NCI-H1930 (cell line): ENCODE measurements at places on chromosomes 5 and 9.

- DNase-seq = no peak
These were observed 1019.5 kb upstream of the SEMA6A start for GRCh38 chr5:117594166-117594565.

DNA sequence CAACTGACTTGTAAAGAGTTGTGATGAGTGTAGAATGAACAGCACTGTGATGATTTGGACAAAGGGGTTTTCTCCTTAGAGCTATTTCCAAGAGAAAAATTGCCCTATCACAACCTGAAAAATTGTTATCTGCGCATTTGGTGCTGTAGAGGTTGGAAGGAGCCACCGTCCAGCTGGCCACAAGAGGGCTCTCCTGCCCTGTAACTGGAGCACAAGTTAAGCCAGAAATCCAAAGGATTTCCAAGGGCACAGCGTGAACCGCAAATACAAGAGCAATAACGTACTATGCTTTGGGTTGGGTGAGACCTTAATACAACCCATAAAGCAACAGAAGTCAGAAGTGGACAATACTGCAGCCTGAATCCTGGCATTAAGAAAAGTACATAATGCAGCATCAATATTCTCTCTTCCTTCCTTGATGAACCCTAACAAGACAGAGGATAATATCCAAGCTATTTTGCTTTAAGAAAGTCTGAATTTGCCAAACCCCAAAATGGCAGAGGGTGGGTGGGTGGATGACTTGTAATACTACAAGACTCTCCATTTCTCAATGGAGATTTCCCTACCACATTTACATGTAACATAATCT lies 56.8 kb upstream of the SMIM32 start:
- peak; percentile 35 for DNase-seq

- no peak for DNase-seq
These were observed 112.3 kb downstream of the VCAN start for GRCh38 chr5:83583859-83584258.

DNA sequence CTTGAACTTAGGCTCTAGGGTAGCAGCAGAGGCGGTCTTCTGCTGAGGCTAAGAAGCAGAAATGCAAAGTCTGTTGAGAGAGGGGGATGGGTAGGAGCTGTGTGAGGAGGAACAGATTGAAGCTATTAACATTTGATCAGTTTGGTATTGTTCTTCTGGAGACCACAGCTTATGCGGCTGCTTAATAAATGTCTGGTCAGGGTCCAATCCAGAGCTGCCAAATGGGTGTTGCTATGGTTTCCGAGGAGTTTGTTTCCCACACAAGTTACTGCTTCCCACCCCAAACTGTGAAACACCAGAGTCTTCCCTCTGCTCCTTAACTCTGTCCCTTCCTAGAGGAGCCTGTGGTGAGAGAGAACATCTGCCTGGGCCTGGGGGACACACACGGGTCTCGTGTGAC lies 142.2 kb upstream of the KLF4 start:
- DNase-seq = no peak

GRCh38 chr5:55407059-55407684 lies 99.4 kb downstream of the MTREX start:
- DNase-seq = no peak

DNA sequence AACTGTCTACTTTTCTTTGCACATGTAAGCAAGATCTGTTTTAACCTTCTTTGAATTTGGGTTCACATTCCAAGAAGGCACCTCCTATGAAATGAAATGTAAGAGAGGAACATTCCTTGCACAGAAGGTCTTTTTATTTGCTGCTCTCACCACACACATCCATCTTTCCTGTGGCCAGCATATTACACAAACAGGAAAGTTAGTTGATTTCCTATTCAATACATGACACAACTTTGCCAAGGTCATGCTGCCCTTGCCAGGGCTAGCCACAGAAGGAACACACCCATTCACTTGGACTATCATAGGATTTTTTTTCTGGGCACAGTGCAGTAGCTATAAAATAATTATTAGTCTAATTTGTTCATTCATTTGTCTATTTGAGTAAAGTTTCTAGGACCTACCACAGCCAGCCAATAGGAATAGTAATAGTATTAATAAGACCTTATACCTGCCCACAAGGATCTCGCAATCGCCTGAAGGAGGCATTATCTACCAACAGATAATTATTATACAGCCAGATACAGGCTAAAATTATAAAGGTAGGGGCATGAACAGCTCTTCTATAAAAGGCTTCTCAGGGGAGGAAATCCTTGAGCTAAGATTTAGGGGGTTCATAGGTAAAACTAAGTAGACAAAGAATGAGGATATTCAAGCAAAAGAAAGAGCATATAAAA lies 78.1 kb upstream of the NREP start:
- no peak for DNase-seq

- DNase-seq = no peak
These were observed 5.0 kb downstream of the PBX3 start for GRCh38 chr9:125752070-125752628.

- DNase-seq = no peak
These were observed 74.2 kb downstream of the PTPN3 start for GRCh38 chr9:109423877-109424276.

DNA sequence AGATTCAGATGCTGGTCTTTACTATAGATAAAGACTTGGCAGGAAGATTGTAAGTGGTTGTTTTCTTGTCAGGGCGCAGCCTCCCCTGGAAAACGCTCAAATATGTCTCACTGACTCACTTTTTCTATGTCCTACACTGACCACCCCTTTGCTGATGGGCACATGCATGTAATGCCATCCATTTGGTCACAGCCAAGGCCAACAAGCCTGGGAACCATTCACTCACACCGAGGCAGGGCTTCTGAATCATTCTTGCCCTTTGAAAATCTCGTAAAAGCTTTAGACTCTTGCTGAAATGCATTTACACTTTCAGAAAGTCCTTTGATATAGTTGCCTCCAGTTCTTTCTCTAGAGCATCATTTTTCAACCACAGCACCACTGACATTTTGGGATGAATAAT lies 249.4 kb downstream of the ACTL7B start:
- DNase-seq = no peak

DNA sequence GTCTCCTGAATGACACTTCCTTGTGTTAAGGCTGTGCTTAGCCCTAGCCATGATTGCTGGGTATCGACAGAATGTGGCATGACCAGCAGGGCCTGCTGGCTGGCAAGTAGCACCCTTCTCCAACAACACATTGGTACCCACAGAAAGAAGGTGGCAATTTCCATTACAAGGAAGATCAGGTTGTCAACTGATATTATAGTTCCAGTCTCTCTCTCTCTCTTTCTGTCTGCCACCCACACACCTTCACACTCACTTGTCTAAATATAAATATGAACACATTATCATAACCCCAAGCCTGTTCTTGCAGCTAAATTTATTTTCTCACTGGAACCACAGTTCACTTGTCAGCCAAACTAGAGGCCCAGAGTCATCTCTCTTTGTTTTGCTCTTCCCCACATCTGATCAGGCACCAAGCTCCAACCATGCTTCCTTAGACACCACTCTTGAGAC lies 408.1 kb upstream of the PIK3R1 start:
- DNase-seq = no peak

DNA sequence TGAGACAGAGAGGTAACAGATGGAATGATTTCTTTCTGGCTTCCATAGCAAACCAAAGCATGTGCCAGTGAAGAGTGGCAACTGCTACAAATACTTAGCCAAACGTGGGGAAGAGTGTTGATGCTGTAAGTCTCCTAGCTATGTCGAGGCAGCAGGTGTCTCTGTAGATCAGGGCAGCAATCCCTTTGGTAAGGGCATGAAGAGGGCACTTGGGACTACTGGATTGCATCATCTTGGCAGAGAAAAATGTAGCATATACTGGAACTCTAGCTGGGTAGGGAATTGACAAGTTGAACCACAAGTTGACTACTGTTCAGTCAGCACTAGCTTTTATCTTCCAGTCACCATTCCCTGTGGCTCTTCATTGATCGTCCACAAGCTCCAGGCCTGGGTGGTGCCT lies 75.8 kb downstream of the GHR start:
- no peak for DNase-seq

- no peak for DNase-seq
These were observed at the start of gene FCN1 for GRCh38 chr9:134917431-134918373. TSS of gene FCN1 (minus strand) at chr9:134917912. CDS start at chr9:134917871, 41 bp downstream.

DNA sequence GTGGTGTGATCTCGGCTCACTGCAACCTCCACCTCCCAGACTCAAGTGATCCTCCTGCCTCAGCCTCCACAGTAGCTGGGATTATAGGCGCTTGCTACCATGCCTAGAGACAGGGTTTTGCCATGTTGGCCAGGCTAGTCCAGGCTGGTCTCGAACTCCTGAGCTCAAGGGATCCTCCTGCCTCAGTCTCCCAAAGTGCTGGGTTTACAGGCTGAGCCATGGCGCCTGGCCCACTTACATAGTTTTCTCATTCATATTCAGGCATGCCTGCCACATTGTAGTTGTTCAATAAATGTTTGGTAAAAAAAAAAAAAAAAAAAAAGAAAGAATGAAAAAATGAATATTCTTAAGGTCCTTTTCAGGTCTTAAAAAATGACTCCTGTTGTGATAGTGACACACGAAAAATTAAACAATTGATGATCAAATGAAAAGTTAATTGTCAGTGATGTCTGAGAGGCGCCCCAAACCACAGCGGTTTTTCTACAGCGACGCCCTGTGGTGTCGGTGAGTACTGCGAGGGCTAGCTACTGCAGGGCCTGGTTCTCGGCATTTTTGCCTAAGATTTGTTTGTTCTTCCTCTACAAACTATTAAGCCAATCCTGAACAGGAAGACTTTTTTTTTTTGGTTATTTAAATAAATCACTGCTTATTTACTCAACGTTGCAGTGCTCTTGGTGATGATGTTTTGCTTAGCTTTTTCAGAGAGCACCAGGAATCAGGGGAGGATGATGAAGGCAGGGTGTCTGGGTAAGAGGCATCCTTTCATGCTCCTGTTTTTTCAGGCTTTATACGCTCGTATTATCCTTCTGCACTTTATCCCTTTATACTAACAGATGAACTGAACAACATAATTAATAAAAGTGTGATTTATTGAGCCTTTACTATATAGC lies 67.0 kb upstream of the DPYSL3 start:
- DNase-seq = no peak

- DNase-seq = no peak
These were observed 809 bp downstream of the TNIP1 start for GRCh38 chr5:151079838-151080612.

DNA sequence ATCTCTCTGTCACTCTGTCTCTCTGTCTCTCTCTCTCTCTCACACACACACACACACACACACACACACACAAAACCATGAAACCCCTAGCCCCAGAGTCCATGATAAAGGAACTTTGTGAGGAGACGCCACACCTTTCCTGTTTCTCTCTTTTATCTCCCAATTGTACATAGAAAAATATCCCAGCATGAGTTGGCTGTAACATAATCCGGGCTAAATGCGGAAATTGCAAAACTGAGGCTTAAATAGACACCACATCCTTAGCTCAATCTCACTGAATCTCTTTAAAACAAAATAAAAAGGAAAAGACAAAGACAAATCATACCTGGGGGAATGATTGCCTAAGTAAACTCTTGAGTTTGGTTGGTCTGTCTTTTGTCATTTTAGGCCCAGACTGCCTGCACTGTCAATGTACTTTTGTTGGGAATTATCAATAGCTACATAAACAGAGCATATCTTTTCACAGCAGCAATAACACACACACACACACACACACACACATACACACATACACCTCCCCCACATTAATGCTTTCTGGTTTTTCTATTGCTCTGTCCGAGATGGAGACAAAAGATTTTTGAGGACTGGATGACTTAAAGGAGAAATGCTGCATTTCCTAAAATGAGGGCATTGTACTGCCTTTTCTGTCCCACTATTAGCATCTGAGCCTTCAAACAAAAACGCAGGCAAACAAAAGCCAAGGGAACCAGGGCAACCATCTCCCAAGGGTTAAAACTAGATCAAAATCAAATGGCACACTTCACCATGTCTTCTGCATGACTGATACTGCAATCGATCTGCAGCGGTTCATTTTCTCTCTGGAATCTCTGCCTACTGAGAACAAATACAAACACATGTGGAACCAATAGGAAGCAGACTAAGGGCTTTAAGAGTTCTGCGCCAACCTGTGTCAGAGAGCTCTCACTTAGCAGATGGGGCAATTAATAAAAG lies 321.5 kb downstream of the NFIB start:
- DNase-seq = peak; percentile 74

GRCh38 chr9:121685146-121685794 lies 33.8 kb downstream of the DAB2IP start:
- DNase-seq = no peak

GRCh38 chr9:3343671-3344070 lies 182.1 kb downstream of the RFX3 start:
- DNase-seq = no peak

DNA sequence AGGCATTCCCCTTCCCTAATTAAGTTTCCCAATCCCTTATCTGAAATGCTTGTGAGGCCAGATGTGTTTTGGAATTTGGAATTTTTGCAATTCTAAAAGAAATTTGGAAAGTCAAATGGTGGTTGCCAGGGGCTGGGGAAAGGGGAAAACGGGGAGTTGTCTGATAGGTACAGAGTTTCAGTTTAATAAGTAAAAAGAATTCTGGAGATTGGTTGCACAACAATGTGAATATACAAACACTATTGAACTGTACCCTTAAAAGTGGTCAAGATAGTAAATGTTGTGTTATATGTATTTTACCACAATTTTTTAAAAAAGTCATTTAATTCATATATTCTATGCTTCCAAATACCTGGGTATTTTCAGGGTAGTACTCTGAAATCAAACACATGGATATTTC lies 154.5 kb downstream of the ADAMTS12 start:
- no peak for DNase-seq

DNA sequence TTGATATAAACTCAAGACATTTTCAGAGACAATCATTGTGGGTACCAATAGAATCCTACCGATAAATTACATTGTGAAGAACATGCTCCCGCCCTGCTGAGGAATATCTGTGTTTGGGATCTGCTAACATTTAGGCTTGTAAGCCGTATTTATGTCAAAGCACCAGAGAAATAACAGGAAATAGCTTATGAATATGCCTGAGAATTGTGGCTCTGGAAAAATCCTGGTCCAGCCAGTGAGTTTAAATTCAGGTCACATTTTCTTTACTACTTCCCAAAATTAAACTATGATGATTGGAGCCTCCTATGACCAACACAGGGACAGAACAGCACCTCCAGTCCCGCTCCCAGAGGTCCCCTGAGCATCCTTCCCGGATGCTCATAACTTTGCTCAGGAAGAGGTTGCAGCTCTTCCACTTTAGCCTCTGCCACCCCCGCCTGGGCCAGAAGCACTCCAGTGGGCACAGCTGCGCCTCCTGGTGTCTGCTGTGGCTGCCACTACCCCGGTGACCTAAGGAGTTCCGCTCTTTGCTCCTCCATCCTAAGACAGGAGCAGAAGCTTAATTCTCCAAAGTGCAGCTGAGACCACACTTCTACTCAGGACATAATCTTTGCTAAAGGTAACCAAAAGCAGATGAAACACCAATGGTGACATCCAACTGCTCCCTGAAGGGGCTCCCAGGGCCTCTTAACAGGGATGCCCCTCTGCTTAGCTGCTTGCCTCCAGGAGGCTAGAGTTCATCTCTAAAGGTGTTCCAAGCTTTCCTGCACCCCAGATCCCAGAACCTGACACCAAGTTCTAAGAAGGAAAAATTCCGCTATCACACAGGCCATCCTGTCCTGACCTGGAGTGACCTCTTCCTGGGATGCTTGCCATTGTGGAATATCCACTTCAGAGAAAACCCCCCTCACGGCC lies 58.8 kb downstream of the SLC1A1 start:
- DNase-seq = no peak

GRCh38 chr5:126917918-126918614 lies 112.3 kb downstream of the MARCHF3 start:
- DNase-seq = peak; percentile 41

- no peak for DNase-seq
These were observed 8.7 kb downstream of the ACSL6 start for GRCh38 chr5:132002757-132003156.

- DNase-seq = no peak
These were observed 556.5 kb upstream of the SEMA6A start for GRCh38 chr5:117131048-117131679.

GRCh38 chr5:35665096-35665495 lies 47.4 kb downstream of the SPEF2 start:
- no peak for DNase-seq
